ENCODE measurements at places on chromosomes 3 and 15.

DNA sequence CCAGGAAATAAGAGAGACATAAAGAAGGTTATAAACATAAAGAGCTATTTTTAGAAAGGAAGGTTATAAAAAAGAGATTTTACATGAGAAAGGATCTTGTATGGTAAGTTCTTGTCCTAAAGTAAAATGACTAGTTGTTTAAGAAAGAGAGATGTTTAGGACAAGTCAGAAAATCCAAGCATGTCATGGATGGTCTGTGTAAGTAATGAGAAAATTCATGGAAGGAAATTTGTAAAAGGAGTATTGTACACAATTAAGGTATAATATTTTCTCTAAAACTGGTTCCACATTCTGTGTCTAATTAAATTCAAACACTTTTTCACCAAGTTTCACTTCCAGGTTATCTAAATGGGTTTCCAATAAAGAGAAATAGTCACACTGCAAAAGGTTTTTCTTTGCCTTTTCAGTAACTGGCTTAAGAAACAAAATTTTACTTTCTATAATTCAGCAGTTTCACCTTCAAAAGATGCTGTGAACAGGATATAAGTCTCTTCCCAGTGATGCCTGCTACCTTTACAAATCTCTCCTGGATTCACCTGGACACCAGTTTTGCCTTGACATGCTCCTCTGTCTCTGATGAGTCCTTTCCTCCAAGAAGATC lies 455.7 kb downstream of the ZIC1 start:
- DNase-seq = peak; percentile 13

GRCh38 chr3:177468816-177469215 lies 271.5 kb upstream of the TBL1XR1 start:
- no peak for DNase-seq

DNA sequence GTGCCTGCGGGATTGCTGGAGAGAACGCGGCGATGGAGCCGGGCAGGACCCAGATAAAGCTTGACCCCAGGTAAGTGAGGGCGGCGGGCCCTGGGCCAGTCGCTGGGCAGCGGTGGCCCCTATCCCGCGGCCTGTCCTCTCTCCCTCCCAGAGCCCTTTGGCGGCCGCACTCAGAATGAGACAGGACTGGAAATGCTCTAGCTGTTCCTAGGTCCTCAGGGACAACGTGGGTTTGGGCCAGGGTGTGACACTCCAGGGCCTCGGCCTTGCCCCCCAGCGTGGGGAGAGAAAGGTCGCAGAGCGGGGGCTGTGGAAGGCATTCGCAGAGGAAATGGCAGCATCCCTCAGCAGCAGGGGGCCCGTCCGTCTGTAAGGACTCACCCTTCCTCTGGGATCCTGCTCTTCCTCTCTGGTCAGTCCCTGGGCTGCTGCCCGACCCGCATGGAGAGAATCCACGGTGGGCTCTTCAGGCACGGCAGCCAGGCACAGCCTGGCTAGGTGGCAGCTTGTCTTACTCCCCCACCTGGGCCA lies 412 bp downstream of the SLC51A start:
- DNase-seq = no peak

DNA sequence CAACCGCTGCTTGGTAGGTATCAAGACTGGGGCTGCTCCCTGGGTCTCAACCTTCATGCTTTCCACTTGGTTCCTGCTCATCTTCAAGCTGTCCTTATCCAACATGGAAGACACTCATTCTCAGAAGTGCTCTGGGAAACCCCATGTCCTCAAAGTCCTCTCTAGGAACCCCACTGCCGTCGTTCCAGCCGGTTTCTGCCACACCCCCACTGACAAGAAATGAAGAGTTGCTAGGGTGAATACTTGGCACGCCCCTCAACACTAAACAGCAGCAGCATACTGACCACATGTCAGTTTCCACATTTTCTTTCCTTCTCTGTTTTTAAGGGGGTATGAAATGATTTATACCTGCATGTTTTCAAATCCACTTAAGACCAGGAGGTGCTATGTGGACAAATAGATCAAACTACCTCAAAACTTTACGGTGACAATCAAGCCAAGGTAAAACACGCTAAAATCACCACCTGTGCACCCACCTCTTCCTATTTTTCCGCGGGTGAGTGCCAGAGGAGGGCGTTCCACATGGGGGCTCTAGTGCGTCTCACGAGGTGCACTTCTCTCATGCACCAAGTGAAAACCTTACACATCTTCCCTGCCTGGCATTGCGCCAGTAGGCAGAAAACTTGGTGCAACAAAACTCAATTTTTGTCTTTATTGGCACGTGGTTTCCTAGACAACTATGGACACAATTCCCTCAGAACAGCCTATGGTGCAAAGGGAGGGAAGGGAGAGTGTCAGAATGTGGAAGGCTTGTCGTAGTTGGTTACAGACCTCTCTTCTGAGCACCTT lies 125.1 kb downstream of the TJP1 start:
- no peak for DNase-seq

GRCh38 chr15:67381416-67382045 lies 126.9 kb downstream of the IQCH start:
- DNase-seq = no peak

DNA sequence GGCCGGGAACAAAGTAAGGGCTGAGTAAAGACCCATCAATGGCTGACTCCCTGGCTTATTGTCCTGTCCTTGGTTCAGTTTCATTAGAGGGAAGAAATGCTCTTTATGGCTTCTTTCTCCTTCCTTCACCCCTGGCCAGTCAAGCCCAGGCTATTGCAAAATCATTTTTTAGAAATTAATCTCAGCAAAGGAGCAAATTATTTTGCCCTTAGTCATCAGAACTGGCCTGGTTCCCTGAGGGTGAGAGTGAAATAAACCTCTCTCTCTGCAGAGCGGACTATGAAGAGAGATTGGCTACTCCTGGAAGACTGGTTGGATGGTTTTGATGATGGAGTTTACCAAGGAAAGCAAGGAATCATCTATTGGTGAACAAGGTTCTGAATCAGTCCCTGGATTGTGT lies 52.7 kb upstream of the OXTR start:
- DNase-seq = no peak

DNA sequence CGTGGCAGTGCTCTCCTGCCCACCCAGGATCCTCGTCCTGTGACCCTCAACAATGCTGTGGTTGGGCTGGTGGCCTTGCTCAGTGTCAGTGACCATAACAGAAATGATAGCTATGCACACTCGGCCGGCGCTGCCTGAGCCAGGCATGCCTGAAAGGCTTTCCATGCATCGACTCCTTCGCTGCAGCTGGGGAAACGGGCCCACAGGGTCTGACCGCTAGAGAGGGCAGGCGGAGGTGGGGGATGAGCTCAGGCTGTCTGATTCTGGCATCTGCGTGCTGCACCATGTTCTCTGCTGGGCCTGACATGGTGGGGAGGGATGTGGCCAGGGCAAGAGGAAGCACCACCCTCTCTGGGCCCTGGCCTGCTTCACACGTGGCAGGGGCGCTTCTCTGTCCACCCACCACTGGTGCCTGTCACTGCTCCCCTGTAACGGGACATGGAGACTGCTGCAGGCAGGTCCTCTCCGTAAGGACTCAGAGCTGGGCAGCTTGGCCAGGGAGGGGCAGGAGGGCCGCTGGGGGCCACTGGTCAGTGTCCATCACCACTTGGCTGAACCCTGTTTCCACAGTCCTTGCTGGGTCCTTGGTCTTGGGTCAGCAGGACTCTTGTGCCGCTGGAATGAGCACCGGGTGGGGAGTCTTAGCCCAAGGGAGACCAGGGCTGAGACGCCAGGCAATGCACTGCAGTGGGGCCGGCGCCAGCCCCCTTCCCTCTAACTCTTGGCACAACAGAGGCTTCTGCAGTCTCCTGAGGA lies 64.1 kb upstream of the RPL32 start:
- no peak for DNase-seq

GRCh38 chr3:73653877-73654276 lies 29.1 kb upstream of the PDZRN3 start:
- DNase-seq = no peak

- no peak for DNase-seq
These were observed 101.6 kb downstream of the RPL22L1 start for GRCh38 chr3:170768334-170768801.

DNA sequence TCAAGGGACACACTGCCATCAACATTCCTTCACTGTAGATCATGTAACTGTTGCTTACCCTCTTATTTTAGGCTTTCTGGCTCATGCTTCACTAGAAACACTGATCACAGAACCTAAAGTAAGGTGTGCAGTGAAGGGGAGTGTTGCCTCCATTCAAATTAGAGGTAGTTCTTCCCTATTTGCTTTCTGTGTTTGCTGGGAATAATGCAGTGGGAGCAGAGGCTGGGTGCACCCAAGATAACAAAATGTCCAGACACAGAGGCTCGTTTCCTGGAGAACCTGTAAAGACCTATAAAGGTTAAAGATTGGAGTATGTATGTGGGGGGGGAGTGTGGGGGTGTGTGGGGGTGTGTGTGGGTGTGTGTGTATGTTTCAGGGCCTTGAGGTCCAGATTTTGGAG lies 2.1 kb upstream of the CLDN18 start:
- DNase-seq = no peak

DNA sequence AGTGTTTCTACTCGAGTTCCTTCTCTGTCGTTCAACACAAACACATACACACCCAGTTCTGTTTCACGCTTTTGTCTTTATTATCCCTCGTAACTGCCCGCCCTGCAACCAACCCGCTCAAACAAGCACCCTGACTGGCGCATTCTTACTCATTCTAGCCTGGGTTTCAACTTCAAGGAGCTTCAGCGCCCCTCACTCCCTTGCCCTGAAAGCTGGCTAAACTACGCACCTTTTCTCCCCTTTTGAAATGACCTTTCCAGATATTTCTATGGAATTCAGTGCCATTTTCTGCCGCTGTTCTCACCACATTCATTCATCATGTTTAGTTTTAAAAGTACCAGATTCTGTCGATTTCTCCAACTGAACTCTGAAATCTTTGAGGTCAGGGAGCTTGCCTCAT lies 653 bp upstream of the MFSD1 start:
- DNase-seq = no peak

DNA sequence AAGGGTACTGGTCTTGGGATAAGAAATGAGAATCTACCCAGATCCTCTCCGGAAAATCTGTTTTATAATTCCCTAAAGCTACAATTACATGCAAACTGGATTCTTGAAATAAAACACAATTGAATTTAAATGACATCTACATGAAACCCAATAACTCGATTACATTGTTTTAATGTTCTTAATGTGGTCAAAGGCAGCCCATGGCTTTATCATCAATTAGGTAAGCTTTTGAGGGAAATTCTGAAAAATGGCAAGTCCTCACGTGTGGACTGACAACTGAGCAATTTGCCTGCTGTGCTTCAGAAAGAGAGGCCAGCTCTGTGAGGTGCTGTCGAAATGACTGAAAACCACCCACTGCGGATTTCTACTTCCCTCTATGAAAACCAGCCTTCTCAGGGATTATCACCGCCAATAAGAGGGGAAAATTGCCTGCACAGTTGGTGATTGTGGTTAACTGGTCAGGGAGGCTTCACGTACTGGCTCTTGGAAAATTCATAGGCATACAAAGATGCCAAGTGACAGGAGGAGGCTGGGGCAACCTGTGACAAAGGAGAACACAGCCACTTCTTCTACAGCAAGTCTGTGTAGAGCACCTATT lies 200.8 kb upstream of the SLCO3A1 start:
- no peak for DNase-seq

DNA sequence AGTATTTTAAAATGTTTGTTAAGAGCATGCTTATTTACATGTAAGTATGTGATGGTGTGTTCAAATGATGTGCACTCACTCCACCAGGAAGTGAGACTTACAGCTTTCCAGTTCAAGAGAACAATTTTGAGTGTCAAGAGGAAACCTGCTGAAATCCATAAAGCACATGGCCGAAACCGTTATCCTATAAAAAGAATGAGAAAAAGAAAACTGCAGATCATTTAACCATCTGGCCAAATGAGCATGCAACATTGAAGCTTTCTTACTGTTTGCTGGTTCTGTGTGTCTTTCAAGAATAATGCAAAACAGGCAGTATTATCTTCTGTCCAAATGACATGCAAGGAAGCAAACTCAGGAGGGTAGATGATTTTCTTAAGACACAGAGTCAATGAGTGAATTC lies 26.3 kb downstream of the GABRR3 start:
- no peak for DNase-seq

- no peak for DNase-seq
These were observed 69.1 kb downstream of the PROS1 start for GRCh38 chr3:93904568-93904967.

- DNase-seq = no peak
These were observed 208.2 kb downstream of the ZNF385D start for GRCh38 chr3:21542656-21543379.

- DNase-seq = no peak
These were observed 20.8 kb downstream of the GADL1 start for GRCh38 chr3:30873671-30874070.

GRCh38 chr3:103794656-103795055 lies 1359.8 kb downstream of the ZPLD1 start:
- peak; percentile 4 for DNase-seq

DNA sequence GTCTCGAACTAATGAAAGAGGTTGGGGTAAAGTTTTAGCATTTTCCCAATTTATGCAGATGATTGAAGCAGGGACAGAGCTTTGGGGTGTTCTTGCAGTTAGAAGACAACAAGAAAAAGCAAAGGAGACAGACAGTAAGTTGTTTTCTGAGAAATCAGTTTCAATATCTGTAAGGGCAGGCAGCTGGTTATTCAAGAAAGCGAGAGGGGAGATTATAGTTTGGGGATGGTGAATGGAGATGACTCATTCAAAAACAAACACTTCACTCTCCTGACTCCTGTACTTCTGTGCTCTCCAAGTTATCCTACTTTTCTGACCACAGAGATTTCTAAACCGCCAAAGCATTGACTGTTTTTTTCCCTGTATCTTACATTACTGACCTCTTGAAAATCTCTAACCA lies 352.0 kb downstream of the GAP43 start:
- no peak for DNase-seq

GRCh38 chr3:102532901-102533300 lies 98.1 kb downstream of the ZPLD1 start:
- peak; percentile 90 for DNase-seq

DNA sequence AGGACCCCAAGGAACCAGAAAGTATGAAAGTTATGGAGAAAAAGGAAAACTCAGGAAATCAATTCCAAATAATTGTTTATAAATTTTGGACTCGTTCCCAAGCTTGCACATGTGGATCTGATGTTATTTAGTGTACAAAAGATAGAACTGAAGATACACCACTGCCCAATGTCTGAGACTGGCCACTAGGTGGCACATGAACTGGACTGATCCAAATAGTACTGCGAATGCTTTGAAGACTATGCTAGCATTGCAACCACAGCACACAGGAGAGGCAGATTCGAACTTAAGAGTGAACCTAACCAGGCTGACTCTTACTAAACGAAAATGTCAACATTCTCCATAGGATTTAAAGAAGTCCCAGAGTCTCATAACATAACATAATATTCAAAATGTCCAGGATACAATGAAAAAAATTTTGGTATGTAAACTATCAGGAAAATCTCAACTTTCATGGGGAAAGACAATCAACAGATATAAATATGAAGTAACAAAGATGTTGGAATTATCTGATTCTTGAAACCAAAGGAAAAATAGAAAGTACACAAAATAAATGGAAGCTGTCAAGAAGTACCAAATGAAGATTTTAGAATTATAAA lies 596.7 kb downstream of the FGF12 start:
- peak; percentile 62 for DNase-seq

GRCh38 chr3:196772102-196772501 lies 32.4 kb downstream of the PAK2 start:
- DNase-seq = no peak

- DNase-seq = no peak
These were observed 21.3 kb downstream of the THBS1 start for GRCh38 chr15:39602143-39602542.

- DNase-seq = no peak
These were observed 738.4 kb downstream of the PLOD2 start for GRCh38 chr3:145422556-145422955.

GRCh38 chr15:45794712-45795439 lies 160.0 kb downstream of the SQOR start:
- DNase-seq = no peak

GRCh38 chr15:98668566-98669308 lies 20.4 kb downstream of the IGF1R start:
- peak; percentile 9 for DNase-seq

Measured in Kasumi-1 (cell line).